Endodermal cell (in vitro differentiated cells): ENCODE measurements at places on chromosomes 3 and 15.
A peak's percentile ranks its signal among the peaks of the same experiment; 100 is the strongest.

DNA sequence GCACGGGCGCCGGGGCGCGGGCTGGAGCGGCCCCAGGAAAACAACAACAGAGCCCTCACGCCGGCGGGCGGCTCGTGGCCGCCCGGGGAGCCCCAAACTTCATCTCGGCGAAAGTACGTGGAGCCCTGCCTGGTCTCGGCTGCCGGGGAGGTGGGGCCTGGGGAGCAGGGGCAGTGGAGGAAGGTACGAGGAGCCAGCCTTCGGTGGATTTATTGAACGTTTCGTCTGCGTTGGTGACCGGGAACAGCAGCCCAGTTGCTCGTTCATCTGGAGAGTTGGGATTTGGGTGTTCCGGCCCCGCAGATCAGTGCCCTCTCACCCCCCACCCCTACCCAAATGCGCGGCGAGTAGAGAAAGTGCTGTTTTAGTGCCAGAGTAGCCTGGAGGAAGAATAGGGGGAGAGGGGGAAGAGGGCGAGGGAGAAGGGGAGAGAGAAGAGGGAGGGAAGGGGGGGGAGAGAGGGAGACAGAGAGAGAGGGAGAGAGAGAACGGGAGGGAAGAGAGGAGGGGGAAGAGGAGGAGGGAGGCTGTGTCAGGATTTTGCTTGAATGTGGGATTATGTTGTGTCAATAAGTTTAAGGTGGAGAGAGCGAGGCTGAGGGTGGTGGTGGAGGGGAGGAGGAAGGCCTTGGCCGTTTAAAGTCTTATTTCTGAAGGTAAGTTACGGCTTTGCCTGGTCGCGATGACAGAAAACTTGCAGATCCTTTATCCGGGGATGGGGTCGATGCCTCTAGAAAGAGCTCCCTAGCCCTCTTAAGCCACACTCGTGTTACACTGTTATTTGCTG lies 970 bp downstream of the BBX start:
- peak; percentile 85 for DNase-seq

- no peak for DNase-seq
Observed at GRCh38 chr3:53035825-53036619, 9.9 kb downstream of the SFMBT1 start.

DNA sequence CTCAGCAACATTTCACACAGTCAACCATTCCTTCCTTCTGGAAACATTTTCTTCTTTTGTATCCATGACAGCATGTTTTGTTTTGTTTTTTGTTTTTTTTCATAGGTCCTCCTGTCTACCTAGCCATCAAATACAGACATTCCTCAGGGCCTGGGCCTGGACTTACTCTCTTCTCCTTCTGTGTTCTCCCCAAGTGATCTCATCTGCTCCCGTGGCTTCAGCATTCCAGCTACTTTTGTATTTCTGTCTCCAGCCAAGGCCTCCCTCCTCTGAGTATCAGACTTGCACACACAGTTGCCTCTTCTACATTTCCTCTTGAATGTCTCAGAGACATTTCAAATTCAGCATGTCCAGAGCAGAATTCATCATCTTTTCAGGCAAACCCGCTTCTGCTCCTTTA lies 82.4 kb downstream of the HCN4 start:
- DNase-seq: no peak

DNA sequence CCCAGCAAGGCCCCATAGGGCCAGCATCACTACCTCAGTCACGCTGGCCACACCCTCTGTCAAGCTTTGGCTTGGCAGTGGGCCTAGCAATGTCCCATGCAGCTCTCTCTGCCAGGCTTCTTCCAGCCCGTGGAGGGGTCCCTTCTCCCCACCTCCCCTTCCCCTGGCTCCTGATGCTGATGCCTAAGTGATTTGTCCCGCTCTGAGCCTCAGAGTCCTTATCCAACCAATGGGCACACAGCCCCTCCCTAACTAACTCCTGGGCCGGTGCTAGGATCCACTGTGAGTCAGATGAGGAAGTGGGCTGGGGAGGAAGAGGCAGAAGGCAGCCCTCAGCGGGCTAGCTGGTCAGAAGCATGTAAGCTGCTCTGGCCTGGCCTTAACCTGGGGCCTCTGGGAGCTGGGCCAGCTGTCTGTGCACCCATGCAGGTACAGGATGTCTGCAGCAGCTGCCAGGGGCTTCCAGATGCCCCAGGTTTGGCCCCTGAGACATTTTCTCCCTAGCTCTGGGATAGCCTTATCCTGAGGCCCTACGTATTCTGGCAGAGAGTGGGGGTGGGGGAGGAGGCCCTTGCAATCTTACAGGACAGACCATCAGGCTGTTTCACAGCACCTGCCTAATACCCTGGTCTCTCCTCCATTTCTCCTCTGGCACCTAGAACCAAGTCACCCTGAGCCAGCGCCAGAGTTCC lies 740 bp upstream of the ZBTB47 start:
- peak; percentile 80 for DNase-seq

DNA sequence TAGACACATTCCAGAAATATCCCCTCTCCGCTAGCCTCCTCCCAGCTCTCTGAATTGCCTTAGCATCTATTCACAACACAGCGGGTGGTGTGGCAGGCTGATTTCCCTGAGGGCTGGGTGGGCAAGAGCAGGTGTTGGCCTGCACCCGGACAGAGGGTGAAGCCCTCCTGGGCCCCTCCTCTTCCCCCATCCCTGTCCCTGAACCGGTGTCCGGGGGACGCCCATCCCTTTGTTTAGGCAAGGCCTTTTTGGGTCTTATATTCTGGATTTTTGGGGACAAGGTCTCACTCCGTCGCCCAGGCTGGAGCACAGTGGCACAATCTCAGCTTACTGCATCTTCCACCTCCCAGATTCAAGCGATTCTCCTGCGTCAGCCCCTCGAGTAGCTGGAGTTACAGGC lies 55.2 kb upstream of the KLHL25 start:
- DNase-seq: peak; percentile 36
